Left lung (tissue), 14 donors: ENCODE measurements at places on chromosomes 7 and 10. TPM values are rescaled to one million over a fixed set of nuclear protein-coding genes. Genes with fewer than 3 reads are reported as not detected.
A peak's percentile ranks its signal among the peaks of the same experiment; 100 is the strongest.

The ASB4 gene
- 0.29 TPM for total RNA-seq

The ACTL6B gene
- not detected for total RNA-seq

The NUTM2B gene
- 1.5 TPM for total RNA-seq

The OR9A2 gene
- total RNA-seq, result not detected

The NOS3 gene
- total RNA-seq, result 12.1 TPM

The ACTR3C gene
- total RNA-seq, result 25.1 TPM

The C7orf33 gene
- total RNA-seq, result not detected

DNA sequence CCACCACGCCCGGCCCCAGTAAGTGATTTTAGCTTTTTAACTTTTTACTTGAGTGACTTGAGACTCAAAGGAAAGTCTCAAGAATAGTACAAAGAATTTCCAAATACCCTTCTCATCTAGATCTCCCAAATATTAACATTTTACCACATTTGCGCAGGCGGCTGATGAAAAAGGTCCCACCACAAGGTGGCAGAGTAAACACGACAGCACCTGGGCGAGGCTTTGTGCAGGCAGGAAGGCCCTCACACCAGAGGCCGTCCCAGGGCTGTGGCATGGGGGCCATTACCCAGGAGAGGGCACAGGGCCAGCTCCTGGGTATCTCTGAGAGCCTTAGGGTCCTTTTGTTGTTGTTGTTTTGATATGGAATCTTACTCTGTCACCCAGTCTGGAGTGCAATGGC is 50.0 kb upstream of the WIPI2 start:
- DNase-seq, result no peak

GRCh38 chr7:44973610-44974401 is 5.0 kb downstream of the MYO1G start:
- DNase-seq, result no peak

- no peak for DNase-seq
These were observed 150.8 kb downstream of the GRK5 start for GRCh38 chr10:119358152-119358512.

DNA sequence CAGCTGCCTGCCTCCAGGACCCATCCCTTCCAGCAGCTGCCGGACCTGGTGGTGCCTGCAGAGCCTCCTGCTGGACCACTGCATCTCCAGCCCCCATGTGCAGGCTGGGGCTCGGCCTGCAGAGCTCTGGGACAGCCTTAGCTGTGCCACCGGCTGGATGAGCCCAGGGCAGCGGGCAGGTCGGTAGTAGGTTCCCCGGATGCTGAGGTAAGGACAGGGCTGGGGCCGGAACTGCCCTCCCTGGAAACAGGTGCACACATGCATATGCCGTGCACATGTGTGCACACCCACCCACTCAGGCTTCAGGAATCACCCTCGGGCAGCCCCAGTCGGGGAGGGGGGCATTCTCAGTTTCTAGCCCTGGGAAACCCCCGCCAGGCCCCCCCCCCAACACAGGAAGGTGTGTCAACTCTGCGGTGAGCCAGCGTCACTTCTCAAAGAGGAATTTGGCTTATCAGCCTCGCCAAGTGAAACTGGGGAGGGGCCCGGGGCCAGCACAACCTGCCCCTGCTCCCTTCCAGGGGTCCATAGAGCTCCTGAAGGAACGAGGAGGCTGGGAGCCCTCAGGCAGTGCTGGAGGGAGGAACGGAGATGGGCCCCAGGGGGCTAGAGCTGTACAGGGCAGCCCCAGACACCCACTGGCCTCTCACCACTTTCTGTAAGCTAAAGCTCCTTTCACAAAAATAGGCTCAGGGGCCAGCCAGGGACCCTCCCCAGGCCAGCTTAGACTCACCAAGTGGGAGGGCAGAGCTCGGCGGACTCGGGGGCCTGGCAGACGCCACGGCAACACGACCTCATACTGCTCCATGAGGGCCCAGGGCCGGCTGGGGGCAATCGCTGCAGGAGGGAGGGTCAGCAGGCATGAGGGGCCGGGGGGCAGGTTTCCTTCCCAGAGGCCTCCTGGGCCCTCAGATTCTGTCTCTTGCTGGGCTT is 1.7 kb downstream of the ADAM8 start:
- DNase-seq, result peak; percentile 81

- DNase-seq, result no peak
These were observed 25.2 kb downstream of the CTBP2 start for GRCh38 chr10:125134916-125135770.

- DNase-seq, result no peak
These were observed 202.2 kb downstream of the TMEM178B start for GRCh38 chr7:141276031-141276430.

DNA sequence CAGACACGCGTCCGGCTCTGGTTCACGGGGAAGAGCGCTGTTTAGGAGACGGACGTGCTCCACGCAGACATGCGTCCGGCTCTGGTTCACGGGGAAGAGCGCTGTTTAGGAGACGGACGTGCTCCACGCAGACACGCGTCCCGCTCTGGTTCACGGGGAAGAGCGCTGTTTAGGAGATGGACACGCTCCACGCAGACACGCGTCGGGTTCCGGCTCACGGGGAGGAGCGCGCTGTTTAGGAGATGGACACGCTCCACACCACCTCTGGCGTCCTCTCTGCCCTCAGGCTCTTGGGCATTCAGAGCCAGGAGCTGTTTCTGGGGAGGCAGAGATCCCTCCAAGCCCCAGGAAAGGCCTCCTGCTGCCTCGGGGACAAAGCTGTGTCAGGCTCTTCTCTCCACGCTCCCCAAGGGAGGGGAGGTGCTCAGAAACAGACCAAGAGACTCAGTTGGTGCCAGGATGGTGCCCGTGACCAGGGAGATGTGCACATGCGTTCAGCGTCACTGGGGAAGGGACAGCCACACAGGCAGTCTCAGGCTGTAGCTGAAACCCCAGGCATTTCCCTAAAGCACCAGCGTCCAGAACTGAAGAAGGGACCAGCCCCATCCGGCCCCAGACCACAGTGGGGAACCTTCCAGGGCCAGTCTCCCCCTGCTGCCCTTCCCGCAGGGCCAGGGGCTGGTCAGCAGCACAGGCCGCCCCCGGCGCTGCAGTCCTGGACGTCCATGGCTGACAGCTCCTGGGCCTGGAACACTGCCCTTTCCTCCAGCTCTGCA is 175.6 kb downstream of the ELFN1 start:
- DNase-seq, result peak; percentile 73

DNA sequence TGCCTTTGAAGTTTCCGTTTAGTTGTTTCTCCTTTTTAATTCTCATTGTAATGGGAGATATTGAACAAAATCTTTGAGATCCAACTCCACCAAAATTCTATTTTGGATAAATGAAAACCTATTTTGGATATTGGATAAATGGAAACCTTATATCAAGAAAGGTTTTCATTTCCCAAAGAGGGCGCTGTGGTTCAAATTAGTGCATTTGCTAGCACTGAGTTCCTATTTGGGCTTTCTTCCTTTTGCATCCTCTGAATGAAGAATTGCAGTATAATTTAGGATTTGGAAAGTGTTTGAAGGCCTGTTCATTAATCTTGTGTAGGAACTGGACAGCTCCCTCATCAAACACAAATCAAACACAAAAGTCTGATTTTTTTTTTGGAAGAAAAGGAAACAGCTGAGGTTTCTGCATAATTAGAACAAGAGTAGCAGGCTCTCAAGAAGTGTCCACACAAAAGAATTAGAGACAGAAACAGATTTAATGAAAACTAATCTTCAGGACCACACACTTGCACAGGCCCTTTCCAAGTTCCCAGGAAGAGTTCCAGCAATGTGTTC is 80.8 kb upstream of the KLF14 start:
- DNase-seq, result no peak

GRCh38 chr10:8221451-8221850 is 167.0 kb downstream of the GATA3 start:
- DNase-seq, result peak; percentile 14

GRCh38 chr10:88036126-88036525 is 172.7 kb downstream of the PTEN start:
- no peak for DNase-seq

- no peak for DNase-seq
These were observed 106.2 kb downstream of the PLXDC2 start for GRCh38 chr10:19922236-19922963.

DNA sequence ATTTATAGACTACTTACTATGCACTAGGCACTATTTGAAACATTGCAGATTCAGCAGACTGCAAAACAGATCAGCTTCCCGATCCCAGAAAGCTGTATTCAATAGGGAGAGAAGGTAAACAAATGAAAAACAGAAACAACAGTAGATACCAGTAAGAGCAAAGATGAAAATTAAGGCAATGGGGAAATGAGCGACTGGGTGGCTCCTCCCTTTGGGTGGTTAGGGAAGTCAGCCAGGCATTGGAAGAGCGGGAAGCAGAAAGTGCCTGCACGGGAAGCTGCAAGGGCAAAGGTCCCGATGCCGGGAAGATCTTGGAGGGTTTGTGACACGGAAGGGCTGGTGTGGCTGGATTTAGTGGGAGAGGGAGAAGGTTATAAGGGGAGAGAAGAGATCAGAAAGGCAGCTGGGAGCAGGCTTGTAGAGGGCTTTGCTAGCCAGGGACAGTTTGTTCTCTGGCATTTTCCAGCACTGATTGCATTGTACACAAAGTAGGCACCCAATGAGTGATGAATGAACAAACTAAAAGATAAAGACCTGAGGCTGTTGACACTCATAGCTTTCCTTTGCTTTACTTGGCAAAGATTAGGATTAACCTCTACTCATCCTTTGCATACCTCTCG is 67.8 kb downstream of the NAMPT start:
- DNase-seq, result peak; percentile 49

- no peak for DNase-seq
These were observed 69.0 kb upstream of the PRKCQ start for GRCh38 chr10:6648894-6649720.

- no peak for DNase-seq
These were observed 44.1 kb upstream of the ZNRF2 start for GRCh38 chr7:30240106-30240800.

DNA sequence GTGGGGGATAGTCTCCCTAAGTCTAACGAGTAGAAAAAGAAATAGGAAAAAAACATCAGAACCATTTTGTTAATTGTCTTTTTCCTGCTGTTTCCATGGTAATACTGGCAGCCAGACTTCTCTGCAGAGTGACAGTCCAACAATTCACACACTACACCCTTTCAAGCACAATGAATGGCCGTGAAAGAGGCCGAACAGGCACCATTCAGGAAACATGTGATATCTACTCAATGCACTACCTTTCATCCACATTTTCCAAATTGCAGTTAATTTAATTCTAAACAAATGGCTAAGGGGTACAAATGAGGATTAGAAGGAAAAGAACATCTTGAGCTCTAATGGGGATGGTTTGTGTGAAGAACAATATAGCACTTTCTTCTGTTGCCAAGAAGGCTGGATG is 358.5 kb upstream of the ANKRD30A start:
- no peak for DNase-seq

GRCh38 chr10:44994752-44995530 is 5.8 kb upstream of the ZNF22 start:
- no peak for DNase-seq

GRCh38 chr10:86688398-86688921 is 20.1 kb downstream of the LDB3 start:
- peak; percentile 49 for DNase-seq
